ENCODE measurements at places on chromosomes 12 and 14.

DNA sequence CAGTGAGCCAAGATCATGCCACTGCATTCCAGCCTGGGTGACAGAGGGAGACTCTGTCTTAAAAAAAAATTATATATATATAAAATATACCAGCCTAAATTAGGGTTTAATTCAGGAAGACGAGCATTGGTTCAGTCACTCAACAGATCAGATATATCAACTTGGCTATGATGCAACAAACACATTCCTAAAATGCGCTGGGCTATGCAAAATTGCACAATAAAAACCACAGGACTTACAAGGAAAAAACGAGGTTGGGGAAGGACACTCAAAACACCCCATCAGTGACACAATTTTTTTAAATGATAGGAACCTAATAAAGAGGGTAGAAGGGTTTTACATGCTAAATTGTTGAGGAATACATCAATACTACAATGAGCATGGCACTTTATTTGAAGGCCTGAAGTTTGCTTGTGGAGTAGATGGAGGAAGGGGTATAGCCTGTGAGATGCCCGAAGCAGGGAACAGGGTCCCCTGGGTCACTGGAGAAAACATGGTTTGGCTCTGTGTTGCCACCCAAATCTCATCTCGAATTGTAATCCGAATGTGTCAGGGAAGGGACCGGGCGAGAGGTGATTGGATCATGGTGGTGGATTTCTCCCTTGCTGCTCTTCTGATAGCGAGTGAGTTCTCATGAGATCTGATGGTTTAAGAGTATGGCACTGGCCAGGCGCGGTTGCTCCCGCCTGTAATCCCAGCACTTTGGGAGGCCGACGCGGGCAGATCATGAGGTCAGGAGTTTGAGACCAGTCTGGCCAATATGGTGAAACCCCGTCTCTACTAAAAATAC lies 71.2 kb downstream of the TNFAIP2 start:
- DNase-seq = no peak

DNA sequence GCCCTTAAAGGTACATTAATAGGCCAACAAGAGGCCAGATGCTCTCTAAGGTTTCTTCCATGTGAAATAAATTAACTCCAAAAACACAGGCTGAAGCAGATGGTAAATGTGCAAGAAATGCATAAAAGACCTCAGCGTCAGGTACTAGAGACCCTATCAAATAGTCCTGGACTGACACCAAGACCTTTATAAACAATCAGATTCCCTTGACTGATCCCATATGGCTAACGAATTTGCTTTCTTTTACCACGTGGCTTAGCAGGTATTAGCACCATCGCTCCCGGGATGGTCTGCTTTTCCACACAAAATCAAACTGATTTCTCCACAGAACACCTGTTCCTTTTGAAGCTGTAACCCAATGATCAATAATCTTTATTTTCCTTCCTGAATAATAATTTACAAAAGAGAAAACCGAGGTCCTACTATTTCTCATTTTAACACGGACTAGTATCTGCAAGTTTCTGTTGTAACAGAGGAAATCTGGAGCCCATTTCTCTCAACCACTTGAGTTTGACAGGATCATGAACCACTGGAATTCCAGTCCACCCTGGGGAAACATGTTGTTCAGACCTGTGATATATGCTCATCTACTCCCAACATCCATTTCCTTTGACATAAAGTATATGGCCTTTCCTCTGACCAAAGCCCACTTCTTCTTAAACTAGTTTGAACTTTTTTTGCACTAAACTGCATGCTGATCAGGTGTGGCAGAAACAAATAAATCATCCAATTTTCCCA lies 48.2 kb upstream of the DAAM1 start:
- no peak for DNase-seq

- DNase-seq = no peak
Measured at GRCh38 chr12:19130224-19131024, 891 bp downstream of the PLEKHA5 start.

- DNase-seq = no peak
Measured at GRCh38 chr14:41668356-41668755, 61.7 kb downstream of the LRFN5 start.

DNA sequence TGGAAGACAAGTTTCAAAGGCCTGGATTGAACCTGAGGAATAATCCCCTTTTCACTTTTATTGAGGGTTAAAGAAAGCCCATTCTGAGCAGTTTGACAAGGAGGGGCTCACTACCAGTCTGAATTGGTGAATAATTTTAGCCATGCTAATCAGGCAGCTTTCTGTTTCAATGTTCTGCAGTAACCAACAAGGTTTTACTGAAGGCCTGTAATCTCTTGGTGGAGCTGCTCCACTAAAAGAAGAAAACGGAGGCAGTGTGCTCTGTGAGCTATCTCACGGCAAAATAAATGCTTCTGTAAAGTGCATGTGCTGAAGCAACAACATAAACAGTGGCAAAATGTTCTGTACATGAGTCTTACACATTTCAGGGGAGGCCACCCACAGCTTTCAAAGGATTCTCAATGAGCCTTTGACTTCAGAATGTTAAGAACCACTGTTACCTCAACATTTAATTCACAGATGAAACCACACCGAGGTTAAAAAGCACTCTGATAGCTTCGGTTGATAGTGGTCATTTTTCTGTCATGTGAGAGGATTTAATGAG lies 111.2 kb downstream of the LRIG3 start:
- DNase-seq = no peak

Measured in CD4-positive, alpha-beta T cell treated with Interleukin-6 at 100 ng/mL for 8 hours (primary cell).